ENCODE measurements at places on chromosomes 6 and 20.

DNA sequence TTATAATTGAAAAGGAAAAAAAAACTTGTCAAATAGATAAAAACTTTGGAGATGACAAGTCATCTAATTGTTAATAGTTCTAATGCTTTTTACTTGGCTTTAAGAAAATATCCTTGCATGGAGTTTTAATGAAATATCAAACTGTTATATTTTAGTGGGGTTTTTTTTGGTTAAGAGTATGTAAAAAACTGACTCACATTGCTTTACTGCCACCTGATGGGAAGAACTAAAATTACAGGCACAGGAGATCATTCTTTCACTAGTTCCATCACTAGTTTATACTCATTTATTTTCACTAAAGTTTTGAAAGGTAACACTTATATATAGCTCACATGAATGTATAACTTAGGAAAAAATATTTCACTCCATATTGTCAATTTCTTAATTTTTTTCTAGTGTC is 309.1 kb downstream of the LMBRD1 start:
- no peak for DNase-seq

GRCh38 chr20:19913927-19914614 is 103.1 kb upstream of the NAA20 start:
- no peak for DNase-seq

DNA sequence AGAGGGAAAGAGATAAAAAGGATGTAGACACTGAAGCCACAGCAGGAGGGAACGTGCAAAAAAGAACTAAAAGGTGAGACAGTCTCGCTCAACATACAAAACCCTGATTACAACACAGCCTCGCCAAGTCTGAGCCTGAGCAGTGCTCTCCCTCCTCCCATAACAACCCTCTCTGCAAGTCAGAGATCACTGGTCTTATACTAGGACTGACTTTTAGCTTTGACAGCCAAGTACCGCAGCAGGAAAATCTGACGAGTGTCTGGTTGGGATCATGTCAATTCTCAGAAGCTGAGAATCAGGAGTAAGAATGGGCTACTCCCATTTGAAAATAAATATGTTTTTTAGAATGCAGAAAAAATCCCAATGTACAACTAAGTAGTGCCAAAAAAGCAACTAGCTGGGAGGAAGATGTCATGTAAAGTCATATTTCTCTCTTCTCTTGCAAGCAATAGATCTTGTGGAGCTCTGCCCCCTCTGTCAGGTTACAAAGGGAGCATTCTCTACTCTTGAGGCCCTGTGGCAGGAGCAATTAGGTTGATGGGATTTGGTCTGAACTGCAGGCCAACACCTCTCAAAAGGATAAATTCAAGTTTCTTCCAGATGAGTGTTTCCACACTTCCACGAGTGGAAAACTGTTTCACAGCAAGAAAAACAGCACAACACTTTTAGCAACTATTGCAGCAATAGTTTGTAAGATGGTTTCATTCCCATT is 118.9 kb upstream of the COL21A1 start:
- DNase-seq: no peak

GRCh38 chr20:12914804-12915203 is 94.0 kb upstream of the SPTLC3 start:
- no peak for DNase-seq

DNA sequence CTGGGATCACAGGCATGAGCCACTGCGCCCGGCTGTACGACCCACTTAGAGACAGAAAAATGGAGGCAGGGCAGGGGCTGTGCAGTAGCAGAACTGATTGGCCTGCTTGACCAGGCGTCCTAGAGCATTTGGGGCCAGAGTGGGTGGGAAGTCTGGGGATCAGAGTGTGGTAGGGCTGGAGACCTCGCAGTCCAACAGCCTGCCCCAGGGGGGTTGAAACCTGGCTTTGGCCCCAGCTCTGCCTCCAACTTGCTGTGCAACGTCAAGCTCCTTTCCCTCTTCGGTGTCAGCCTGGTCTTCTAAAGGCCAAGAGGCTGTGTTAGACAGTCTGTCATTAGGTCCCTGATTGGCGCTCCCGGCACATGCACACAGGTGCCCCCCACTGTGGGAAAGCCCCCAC is 15.3 kb upstream of the SPDEF start:
- no peak for DNase-seq

GRCh38 chr20:33881989-33882388 is 70.8 kb downstream of the CHMP4B start:
- no peak for DNase-seq

DNA sequence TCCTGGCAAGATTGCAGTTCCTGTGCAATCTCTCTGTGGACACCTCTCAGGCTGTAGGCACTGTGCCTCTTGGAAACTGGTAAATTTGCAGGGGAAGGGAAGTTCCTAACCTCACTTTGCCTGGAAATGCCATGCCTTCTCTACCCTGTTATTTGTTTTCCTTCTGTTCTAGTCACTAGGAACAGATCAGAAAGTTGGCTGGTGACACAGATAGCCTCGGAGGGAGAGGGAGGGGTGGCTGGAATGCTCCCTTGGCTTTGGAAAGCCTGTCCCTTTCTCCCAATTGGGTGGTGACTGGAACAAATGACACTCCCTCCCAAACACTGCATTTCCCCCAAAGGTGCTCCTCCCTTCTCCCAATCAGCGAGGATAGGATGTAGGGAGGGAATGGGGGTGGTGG is 131.5 kb upstream of the F13A1 start:
- no peak for DNase-seq
